ENCODE measurements at places on chromosomes 5 and 9.

- DNase-seq = no peak
These were observed 876 bp downstream of the CAAP1 start for GRCh38 chr9:26891726-26892125.

- no peak for DNase-seq
These were observed 15.8 kb upstream of the NRARP start for GRCh38 chr9:137317718-137318511.

DNA sequence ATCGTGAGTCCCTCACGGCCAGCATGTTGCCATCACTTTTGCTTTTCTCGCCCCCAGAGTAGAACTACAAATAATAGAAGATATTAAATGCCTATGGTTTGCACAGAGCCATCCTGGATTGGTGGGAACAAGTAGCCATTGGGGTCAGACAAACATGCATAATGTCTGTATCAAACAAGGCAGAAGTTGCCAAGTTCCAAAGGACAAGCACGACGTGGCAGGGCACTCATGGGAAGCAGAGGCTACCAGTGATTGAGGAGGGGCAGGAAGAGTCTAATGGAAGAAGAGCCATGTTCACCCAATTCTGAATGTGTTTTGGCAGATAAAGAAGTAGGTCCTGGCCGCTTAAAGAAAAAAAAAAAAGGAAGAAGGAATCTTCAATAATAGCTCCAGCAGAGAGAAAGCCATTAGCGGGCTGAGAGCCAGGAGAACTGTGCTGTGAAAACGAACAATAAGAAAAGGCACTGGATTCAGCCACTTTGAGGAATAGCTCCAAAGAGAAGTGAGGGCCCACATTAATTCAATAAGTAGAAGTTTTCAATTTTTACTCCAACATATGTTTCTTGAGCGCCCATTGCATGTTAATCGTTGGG lies 153.7 kb upstream of the ADCY2 start:
- DNase-seq = no peak

GRCh38 chr5:30103452-30104202 lies 1089.9 kb upstream of the CDH6 start:
- DNase-seq = no peak

DNA sequence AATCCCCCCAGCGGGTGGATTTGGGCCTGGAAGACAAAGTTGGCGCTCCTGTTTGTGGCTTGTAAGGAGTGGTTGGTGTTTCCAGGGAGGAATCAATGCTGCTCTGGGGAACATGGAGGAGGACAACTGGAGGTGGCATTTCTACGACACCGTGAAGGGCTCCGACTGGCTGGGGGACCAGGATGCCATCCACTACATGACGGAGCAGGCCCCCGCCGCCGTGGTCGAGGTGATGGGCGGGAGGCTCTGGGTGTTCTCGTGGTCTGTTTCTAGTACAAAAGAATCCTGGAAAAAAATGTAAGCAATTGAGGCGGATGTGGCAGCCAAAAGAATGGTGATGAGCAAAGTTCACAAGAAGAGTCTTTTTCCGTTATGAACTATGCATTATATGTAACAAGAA lies 7.2 kb downstream of the SDHA start:
- no peak for DNase-seq

GRCh38 chr5:135343413-135343812 lies 55.6 kb downstream of the MACROH2A1 start:
- DNase-seq = no peak

DNA sequence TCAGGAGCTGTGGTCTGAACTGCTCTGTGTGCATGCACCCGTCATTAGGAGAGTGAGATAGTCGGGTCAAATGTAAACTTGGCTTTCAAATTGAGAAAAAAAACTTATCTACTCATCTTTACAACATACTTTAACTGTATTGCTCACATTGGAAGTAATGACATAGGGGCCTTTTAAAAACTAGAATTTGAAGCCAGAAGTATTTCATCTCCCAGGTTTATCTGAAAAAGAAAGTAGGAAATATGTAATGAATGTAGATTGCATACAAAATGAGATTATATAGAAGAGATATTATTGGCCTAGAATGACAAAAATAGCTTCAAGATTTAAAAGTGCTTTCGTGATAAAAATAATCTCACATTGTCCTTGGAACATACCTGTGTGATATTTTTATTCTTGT lies 24.3 kb downstream of the RGS7BP start:
- DNase-seq = no peak

Measured in kidney epithelial cell (primary cell).